ENCODE measurements at places on chromosomes 6 and 20.

DNA sequence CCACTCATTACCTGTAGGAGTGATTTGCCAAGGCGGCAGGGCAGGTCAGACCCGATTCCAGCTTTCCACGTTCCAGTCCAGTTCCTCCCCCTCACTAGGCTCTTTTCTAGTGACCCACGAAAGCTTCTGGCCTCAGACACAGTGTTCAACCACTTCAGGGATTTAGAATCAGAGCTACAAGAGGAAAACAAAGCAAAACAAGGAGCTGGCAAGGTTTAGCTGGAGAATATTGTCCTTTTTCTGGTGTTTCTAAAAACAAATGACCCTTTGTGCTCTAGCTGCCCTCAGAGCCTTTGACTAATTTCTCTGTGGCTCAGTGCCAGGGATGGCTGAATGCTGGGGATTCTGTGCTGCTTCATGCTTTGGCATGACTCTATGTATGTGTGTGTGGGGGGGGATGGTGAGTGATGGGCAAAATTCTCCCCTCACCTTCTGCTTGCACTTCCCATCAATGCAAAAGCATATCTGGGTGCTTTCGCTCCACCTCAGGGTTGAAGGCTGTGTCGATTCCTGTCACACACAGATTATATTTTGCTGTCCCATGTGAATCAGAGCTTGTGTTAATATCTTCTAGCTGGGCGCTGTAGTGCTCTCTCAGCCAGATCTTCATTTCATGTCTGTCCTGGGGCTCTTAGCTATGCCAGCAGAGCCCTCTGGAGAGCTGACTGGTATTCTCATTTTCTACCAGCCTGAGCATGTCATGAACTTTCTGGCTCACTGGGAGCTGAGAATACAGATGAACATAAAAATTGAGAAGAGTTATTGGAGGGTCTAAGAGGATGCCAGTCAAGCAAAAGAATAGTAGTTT is 19.3 kb upstream of the NEDD9 start:
- DNase-seq, result no peak

DNA sequence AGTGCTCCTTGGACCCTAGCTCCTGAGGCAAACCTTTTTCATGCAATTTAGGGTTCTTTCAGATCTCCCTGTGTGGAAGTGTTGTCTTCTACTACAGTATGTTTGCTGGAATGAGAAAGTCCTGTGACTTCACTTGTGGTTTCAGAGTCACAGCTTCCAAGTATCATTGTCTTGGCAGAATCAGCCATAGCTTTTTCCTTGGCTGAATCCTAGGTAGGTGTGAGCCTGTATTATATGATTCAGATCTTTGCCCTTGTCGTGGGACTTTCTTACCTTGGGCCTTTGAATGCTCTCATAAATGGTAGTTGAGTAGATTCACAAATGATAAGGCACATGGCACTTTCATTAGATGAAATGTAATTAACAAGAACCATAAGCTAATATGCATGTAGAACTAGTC is 16.5 kb downstream of the CARMIL1 start:
- DNase-seq, result no peak

DNA sequence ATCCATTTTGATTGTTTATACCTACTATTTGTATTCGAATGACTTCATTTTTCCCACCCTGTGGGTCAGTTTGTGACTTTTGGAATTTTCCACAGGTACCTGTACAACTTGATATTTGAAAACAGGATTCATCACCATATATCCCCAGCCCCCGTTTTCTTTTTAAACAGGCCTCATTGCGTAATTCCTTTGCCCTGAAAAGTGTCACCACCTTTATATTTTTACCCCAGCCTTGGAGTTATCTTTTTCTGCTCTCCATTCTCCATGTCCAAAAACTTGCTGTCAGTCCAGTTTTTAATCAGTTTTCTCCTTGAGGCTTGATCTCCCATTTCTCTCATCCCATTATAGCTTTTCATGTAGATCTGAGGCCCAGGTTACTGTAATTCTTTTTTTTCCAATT is 16.6 kb downstream of the ZKSCAN8 start:
- DNase-seq, result no peak

DNA sequence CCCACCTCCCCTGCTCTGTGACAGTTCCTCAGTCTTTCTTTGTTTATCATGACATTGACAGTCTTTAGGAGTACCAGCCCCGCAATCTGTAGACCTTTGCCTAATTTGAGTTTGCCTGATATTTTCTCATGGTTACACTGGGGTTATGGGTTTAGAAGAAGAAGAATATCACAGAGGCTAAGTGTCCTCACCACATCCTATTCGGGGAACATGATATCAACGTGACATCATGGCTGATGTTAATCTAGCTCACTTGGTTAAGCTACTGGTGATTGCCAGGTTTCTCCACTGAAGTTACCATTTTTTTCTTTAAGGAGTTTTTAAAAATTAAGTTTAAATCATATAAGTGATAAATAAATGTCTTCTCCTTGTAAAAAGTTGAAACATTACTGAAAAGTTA is 127.5 kb downstream of the CEP57L1 start:
- DNase-seq, result no peak

- DNase-seq, result no peak
Observed at GRCh38 chr6:35552285-35552917, 39.7 kb upstream of the TULP1 start.

DNA sequence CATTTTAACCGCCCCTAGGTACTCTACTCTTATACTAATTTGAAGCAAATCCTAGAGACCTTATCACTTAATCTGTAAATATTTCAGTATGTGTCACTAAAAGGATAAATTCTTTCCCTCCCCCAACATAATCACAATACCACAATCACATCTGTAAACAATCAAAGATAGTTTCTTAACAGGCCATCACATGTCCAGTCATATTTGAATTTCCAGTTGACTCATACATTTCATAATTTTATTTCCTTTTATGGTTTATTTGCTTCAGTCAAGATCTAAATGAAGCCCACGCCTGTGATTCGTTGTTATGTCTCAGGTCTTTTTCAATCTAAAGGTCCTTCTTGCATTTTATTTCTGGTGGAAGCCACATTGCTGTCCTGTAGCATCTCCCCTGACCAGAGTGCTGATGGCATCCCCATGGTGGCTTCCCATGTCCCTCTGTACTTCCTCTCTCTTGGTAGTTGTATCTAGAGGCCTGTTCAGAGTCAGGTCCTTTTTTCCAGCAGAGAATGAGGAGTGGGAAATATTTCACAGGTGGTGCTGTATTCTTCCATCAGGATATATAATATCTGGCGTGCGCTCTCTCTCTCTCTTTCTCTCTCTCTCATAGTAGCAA is 128.6 kb upstream of the SLC22A23 start:
- peak; percentile 90 for DNase-seq

- DNase-seq, result peak; percentile 61
Observed at GRCh38 chr6:157613011-157613522, 210.0 kb upstream of the SNX9 start.
